ENCODE measurements at places on chromosomes 3 and 15. TPM values are rescaled to one million over a fixed set of nuclear protein-coding genes. Genes with fewer than 3 reads are reported as not detected.

The ARL14 gene
- total RNA-seq: not detected

The FETUB gene
- 0.79 TPM for total RNA-seq

The PARP9 gene
- total RNA-seq: 31.9 TPM

The PIF1 gene
- 0.95 TPM for total RNA-seq

The FBXW12 gene
- total RNA-seq: not detected

The IL17RE gene
- 10.0 TPM for total RNA-seq

The PDCD7 gene
- total RNA-seq: 17.6 TPM

The DNASE1L3 gene
- 7.5 TPM for total RNA-seq

The RPSA gene
- 674 TPM for total RNA-seq

The TMEM62 gene
- 17.3 TPM for total RNA-seq

The LTF gene
- total RNA-seq: 3.6 TPM

The POPDC2 gene
- 7.0 TPM for total RNA-seq

The OGG1 gene
- 23.4 TPM for total RNA-seq

The GOLGA6L9 gene
- total RNA-seq: 2.0 TPM

The UBA7 gene
- total RNA-seq: 56.9 TPM

The DISP2 gene
- 0.32 TPM for total RNA-seq

The ADAMTS7 gene
- 8.9 TPM for total RNA-seq

The SNTN gene
- total RNA-seq: not detected

The FAM107A gene
- total RNA-seq: 38.7 TPM

The GOLGA8M gene
- 2.2 TPM for total RNA-seq

The CD96 gene
- 2.5 TPM for total RNA-seq

The ROBO1 gene
- total RNA-seq: 28.2 TPM

The CCR1 gene
- total RNA-seq: 23.7 TPM

The HHLA2 gene
- not detected for total RNA-seq

The GOLGA6L10 gene
- 0.48 TPM for total RNA-seq

The CLCN2 gene
- 3.7 TPM for total RNA-seq

The IREB2 gene
- total RNA-seq: 43.1 TPM

Data from posterior vena cava (tissue), 2 donors.